ENCODE measurements at places on chromosomes 6 and 20.

- DNase-seq: no peak
Measured at GRCh38 chr6:143328876-143329275, 121.6 kb downstream of the ADAT2 start.

DNA sequence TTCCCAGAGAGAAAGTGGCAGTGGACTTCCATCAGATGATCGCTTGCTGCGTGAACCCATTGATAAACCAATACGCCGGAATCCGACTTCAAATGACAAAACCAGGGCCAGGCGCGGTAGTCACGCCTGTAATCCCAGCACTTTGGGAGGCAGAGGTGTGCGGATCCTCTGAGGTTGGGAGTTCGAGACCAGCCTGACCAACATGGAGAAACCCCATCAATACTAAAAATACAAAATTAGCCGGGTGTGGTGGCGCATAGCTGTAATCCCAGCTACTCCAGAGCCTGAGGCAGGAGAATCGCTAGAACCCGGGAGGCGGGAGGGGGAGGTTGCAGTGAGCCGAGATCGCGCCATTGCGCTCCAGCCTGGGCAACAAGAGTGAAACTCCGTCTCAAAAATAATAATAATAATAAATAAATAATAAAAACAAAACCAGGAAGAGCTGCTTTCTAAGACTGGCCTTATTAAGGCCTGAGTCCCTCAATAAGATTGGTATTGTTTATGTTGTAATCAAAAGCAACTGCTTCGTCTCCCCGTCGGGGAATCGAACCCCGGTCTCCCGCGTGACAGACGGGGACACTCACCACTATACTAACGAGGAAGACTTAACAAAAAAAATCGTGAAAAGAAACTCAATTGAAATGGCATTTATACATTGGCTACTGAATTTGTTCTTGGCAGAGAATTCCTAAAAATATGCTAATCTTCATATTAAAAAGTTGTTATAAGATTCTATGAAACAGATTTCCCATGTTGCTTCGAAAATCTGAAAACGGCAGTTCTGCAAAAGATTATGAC, 110.2 kb upstream of the ZNF184 start:
- DNase-seq: peak; percentile 68

GRCh38 chr6:166927240-166927934, 29.0 kb downstream of the RNASET2 start:
- no peak for DNase-seq

DNA sequence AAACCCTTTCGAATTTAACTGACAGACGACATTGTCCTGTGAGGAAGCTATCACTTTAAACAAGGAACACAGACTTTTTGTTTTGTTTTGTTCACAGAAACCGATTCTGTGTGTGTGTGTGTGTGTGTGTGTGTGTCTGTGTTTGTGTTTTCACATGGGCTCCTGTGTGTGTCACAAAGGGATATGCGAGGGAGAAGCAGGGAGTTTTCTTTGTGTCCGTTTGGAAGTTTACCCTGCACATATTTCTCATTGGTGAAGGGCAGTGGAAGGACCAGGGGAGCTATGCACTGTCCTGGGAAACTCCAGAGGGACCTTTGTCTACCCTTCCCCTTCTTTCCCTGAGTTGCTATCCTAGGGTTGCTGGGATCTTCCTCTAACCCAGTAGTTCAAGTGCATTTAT, 17.7 kb downstream of the POM121L2 start:
- no peak for DNase-seq

DNA sequence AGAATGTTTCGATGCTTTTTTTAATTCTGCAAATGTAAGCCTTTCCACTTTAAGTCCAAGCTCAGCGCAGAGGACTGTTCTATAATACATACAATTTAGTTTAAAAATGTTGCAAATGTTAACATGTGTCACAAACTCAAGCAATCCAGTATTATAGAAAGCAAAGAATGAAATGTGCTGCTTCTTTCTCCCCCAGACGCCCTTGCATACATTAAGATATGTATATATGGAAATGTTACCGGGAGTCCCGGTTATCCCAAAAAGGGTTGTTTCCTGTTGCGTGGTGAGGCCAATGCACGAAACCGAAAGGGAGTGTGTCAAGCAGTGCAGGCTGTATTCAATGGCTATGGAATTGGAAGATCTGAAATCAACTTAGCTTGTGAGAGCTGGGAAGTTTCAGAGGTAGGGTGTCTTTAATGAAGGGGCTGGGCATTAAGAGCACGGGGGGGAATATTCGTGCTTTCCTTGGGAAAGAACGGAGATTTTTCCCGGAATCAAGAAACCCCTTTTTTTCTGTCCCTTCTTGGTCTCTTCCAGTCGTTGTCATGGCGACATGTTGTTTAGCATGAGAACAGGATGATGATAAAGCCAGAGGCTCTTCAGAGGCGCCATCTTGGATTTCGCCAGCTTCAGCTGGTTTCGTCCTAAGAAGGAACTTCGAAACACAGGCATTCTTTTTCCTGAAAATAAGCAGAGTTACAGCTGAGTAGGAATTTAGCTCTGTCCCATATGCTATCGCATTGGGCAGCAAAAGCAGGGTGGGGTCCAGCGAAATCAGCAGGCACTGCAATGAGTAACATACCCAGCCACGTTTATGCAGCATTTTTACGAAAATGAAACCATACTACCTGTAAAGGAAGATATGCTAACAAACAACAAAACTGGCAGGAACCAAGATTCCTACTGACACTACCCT, 10.1 kb upstream of the NQO2 start:
- peak; percentile 98 for DNase-seq

- DNase-seq: no peak
Measured at GRCh38 chr6:30842754-30843610, 41.3 kb upstream of the DDR1 start.

- peak; percentile 60 for DNase-seq
Measured at GRCh38 chr6:12605888-12606345, 110.7 kb upstream of the PHACTR1 start.

GRCh38 chr20:45946149-45946970, 11.9 kb downstream of the PCIF1 start:
- DNase-seq: peak; percentile 80

DNA sequence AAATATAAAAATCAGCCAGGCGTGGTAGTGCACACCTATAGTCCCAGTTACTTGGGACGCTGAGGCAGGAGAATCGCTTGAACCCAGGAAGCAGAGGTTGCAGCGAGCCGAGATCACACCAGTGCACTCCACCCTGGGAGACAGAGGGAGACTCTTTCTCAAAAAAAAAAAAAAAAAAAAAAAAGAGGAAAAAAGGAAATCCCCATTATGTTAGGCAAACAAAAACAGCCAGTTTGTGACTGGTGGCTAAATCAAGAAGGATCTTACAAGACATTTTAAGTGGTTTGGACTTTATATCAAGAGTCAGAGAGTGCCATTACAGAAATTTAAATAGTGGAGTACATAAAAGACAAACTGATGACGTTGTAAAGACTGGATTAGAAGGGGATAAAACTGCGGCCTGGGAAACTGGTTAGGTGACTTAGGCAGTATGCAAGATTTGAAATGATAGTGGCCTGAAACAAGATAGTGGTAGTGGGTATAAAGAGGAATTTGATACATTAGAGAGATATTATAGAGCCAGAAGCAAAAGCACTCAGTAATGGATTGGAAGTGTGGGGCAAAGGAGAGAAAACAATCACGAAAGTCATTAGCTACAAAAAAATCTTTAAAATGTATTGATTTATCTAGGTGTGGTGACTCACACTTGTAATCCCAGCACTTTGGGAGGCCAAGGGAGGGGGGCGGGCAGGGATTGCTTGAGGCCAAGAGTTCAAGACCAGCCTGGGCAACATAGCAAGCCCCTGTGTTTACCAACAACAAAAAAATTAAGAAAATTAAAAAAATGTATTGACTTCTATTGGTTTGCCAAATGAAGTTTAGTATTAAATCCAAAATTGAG, 1.7 kb upstream of the MYO6 start:
- DNase-seq: no peak
